Myometrial cell (primary cell): ENCODE measurements at places on chromosomes 1 and 21. TPM values are rescaled to one million over a fixed set of nuclear protein-coding genes. Genes with fewer than 3 reads are reported as not detected.

Gene FCMR
- total RNA-seq = 1.2 TPM in 1 of 2 replicates, not detected in the other

Gene S100A14
- not detected in 2 replicates for total RNA-seq

Gene CSF3R
- total RNA-seq = not detected in 2 replicates

Gene CYP4Z1
- total RNA-seq = not detected in 2 replicates

Gene BRINP3
- total RNA-seq = not detected in 2 replicates

Gene SCP2
- total RNA-seq = 125 and 178 TPM in 2 replicates

Gene C8A
- not detected in 2 replicates for total RNA-seq

Gene TTC4
- total RNA-seq = 24.5 and 32.9 TPM in 2 replicates

Gene LSS
- total RNA-seq = 195 and 259 TPM in 2 replicates

Gene PCP4L1
- total RNA-seq = not detected in 2 replicates

Gene ENAH
- 29.7 and 38.6 TPM in 2 replicates for total RNA-seq

Gene DPT
- not detected in 2 replicates for total RNA-seq

Gene EXOC8
- total RNA-seq = 5.8 and 6.6 TPM in 2 replicates

Gene HUNK
- total RNA-seq = not detected in 2 replicates

Gene SLC44A3
- total RNA-seq = 0.18 TPM in 1 of 2 replicates, not detected in the other

Gene PPM1J
- total RNA-seq = 0.86 and 6.9 TPM in 2 replicates

Gene CATSPERE
- 0.35 TPM in 1 of 2 replicates, not detected in the other for total RNA-seq

Gene TMEM52
- total RNA-seq = not detected in 2 replicates

Gene TGFB2
- 2.3 and 3.0 TPM in 2 replicates for total RNA-seq

Gene TNFRSF18
- total RNA-seq = 1.9 and 3.7 TPM in 2 replicates

Gene TSPEAR
- total RNA-seq = not detected in 2 replicates

Gene NHLH1
- not detected in 2 replicates for total RNA-seq

Gene KRTAP19-1
- not detected in 2 replicates for total RNA-seq

Gene OR2AJ1
- total RNA-seq = not detected in 2 replicates

Gene DNAJC28
- 0.18 and 1.7 TPM in 2 replicates for total RNA-seq

Gene PTBP2
- 8.4 and 9.7 TPM in 2 replicates for total RNA-seq

Gene LEFTY1
- total RNA-seq = not detected in 2 replicates

Gene GBP1
- 28.3 and 31.4 TPM in 2 replicates for total RNA-seq

Gene RUNX3
- not detected in 2 replicates for total RNA-seq

Gene GNAT2
- under 0.01 and 0.89 TPM in 2 replicates for total RNA-seq

Gene TMPRSS2
- not detected in 2 replicates for total RNA-seq

Gene FLG
- not detected in 2 replicates for total RNA-seq

Gene RHEX
- not detected in 2 replicates for total RNA-seq

Gene SPAG17
- total RNA-seq = not detected in 2 replicates

Gene TEDDM1
- total RNA-seq = not detected in 2 replicates

Gene RBM11
- total RNA-seq = not detected in 2 replicates

Gene RORC
- not detected in 2 replicates for total RNA-seq

Gene RAB7B
- total RNA-seq = 6.2 and 6.3 TPM in 2 replicates

Gene GPR137B
- total RNA-seq = 11.9 and 16.1 TPM in 2 replicates

Gene MYOCOS
- total RNA-seq = not detected in 2 replicates

Gene PRCC
- 35.3 and 36.3 TPM in 2 replicates for total RNA-seq

Gene F5
- not detected in 2 replicates for total RNA-seq

Gene WDR4
- 4.4 and 6.1 TPM in 2 replicates for total RNA-seq

Gene PRKAA2
- total RNA-seq = under 0.01 and 0.53 TPM in 2 replicates

Gene HSPA13
- total RNA-seq = 39.8 and 49.3 TPM in 2 replicates

Gene PTGS2
- total RNA-seq = 0.29 and 0.53 TPM in 2 replicates

Gene KHDRBS1
- 82.7 and 95.7 TPM in 2 replicates for total RNA-seq

Gene IL20
- not detected in 2 replicates for total RNA-seq

Gene CDC42BPA
- 23.9 and 26.4 TPM in 2 replicates for total RNA-seq

Gene RGS1
- not detected in 2 replicates for total RNA-seq

Gene ASTN1
- not detected in 2 replicates for total RNA-seq

Gene PRAMEF26
- total RNA-seq = not detected in 2 replicates
